ENCODE measurements at places on chromosomes 2 and 18.

DNA sequence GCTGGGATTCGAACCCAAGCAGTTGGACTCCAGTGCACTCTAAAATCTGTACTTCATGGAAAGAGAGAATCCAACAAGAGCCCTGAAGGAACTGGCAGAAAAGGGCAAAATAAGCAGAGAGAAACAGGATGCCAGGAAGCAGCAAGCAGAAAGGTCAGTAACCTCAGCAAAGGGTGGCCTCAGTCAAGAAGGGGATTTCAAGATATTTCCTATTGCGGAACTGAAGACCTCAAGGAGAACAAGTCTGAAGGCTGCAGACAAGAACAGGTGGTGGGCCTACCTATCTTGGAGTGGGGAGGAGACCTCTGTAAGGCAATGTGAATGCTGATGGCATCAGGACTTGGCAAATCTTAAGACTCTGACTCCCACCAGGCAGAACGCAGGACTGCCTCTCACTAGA, 20.1 kb upstream of the MREG start:
- no peak for DNase-seq

GRCh38 chr2:190455358-190456095, 47.4 kb downstream of the MFSD6 start:
- DNase-seq = no peak

DNA sequence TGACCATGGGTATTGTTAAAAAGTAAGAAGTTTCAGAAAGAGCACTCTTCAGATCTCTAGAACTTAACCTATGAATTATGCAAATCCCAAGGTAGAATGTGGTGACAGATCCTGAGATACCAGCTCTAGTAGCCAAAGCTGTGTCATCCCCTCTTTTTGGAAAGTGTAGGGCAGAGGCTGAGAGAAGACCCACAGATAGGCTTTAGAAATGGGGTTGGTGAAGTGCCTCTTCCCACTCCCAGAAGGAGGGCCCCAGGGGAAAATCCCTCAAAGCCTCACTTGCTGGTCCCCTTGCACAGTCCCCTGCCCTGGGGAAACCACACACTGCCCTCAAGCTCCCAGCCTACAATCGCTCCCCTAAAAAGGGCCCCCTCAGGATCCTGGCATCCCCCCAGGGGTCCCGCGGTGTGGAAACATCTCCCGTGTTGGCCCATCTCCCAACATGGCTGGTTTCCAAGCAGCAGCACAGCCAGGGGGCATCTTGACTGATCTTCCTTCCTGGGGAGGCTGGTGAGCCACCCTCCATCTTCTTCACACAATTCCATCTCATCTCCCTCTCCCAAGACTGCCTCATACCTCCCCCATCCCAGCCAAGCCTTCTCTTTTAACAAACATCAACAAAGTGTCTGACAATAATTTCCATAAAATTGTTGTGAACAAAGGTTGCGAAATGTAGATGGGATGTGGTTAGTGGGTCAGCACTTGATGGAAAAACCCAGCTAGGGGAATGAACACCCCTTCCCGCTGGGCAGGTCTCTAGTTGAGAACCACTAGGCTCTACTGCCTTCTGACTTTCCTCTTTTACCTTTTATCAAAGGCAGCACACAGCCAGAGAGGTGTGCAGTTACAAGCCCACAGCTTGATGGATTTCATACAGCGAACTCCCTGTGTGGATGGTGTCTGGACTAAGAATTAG, 25.1 kb downstream of the MAL start:
- DNase-seq = no peak

GRCh38 chr2:105180491-105180972, 61.0 kb upstream of the GPR45 start:
- no peak for DNase-seq

GRCh38 chr2:38386377-38386776, 9.3 kb upstream of the ATL2 start:
- no peak for DNase-seq

DNA sequence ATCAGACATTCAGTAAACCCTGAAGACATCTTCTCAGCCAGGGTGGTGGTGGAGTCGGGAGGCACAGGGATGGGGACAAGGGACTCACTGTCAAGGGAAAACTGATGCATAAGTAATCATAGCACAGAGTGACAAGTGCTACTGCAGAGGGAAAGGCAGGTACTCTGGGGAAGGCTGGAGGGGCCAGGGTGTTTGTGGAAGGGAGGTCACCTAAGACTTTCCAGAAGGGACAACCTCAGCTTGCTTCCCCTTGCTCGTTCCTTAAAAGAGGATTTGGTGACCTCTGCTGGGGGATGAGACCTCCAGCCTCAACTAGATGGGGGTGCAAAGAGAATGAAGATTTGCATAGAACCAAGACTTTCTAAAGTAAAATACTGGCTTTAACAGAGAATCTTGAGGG, 99.5 kb downstream of the SLC4A3 start:
- DNase-seq = no peak

DNA sequence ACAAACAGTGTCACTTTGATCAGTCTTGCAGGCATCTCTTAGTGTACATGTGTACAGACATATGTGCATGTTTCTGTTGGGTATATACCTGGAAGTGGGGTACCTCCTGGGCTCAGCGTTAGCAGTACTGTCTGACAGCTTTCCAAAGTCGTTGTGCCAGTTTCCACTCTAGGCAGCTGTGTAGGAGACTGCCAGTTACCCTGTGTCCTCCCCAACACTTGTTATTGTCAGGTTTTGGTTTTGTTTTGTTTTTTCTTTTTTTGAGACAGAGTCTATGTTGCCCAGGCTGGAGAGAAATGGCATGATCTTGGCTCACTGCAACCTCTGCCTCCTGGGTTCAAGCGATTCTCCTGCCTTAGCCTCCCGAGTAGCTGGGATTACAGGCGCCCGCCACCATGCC, 6.2 kb downstream of the FKBP1B start:
- no peak for DNase-seq

DNA sequence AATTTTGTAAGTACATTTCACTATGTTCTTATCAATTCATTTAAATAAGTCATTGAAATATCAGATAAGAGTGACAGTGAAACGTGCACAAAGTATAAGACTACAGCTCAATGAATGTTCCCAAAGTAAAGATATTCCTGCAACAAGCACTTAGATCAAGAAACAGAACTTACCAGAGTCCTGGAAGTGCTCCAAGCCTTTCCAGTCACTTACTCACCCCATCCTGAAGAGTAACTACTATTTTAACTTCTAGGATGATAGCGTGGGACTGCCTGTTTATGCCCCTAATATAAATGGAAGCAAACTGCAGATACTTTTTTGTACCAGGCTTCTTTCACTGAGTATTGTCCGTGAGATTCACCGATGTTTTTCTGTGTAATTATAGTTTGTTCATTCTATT, 768.9 kb downstream of the SLC4A3 start:
- no peak for DNase-seq

GRCh38 chr2:209382775-209383174, 41.1 kb upstream of the MAP2 start:
- DNase-seq = no peak
